CD4-positive, alpha-beta T cell treated with Interferon alpha-2 for 1 hour (primary cell): ENCODE measurements at places on chromosomes 4 and X.
A peak's percentile ranks its signal among the peaks of the same experiment; 100 is the strongest.

DNA sequence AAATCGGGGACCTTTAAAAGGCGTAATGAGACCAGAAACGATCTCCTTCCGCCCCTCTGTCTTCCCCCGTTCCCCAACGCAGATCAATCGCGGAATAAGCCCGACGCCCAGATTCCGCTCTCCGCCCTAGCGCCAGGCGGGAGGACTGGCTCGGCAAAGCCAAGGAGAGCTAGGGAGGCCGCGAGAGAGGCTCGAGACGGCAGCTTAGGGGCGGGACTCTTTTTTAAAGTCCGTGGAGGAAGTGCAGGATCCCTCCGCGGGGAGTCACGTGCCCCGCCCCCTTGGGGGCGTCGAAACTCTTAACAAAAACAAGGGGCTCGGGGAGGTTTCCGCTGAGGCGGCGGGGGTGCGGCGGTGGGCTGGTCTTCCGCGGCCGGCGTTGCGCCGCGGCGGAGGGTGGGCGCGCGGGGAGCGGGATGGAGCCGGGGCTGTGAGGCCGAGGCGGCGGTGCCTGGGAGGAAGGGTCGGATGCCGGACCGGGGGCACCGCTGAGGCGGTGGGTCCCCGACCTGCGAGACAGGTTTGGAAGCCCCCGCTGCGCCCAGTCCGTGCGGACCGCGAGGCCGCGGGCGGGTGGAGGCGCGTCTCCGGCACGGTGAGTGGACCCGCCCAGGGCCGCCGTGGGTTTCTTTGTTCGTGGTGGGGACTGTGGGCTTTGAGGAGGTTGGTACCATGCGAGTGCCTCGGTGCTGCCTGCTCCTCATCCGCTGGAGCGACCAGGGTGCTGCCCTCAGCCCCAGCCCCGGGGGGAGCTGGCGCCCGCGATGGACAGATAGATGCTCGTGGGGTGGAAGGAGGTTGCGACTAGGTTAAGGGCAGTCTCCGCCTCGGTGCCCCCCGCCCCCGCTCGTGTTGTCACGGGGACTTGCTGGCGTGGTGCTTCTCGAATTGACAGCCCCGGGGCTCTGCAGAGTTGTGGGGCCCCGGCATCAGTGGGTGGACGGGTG lies at the start of gene CCNG2:
CCNG2 (plus strand) TSS at position 296 of the 947 bp plus-strand sequence. CDS start 1,326 bp downstream, outside the sequence.
- peak; percentile 83 for DNase-seq

DNA sequence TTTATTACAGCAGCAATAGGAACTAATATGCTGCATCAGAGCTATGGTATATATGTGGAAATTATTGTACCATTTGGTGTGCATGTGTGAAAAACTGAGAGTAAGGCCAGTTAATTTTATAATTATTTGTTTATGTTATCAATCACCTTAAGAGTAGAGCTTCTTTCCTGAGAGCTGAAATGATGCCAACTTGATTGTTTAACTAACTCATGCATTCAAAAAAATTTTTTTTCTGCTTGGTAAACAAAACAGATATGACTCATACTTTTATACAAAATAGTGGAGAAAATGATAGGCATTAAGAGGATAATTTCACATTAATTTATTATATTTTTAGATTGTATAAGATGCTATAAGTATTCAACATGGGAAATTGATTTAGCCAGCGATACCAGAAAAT lies 622.7 kb downstream of the RAPGEF2 start:
- no peak for DNase-seq

DNA sequence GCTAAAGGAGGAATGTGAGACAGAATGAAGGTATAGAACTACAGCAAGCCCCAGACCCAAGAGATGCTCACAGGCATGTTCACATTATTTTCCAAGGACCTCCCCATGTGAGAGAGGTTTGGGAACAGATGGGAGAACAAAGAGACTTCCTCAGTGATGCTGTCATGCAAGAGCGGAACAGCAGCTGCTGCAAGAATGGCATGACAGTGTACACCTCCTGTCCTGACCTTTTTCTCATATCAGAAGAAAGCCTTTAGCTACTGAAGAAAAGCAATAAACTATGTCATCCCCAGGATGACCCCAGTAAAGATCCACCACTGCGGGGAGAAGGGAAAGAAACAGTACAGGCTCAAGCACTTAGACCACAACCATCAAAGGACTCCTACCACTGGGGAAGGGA lies 7.2 kb downstream of the PRDM5 start:
- DNase-seq = no peak

DNA sequence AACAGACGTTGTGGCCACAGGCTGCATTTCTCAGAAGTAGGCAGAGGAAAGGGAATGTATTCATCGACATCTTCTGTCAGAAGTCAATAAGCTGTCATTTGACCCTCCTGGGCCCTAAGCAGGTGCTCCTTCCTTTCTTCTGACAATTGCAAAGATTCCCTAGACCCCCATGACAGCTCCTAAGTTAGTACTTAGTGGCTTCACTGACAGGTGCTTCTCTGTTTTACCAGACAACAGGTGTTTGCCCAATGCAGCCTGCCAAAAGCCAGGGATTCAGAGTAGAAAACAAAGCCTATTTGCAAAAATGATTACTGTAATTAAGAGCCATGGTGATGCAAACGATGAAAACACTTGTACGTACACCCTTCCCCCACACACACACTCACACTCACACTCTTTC lies 7.5 kb upstream of the FGF5 start:
- no peak for DNase-seq

GRCh38 chr4:62543002-62543401 lies 1342.9 kb downstream of the ADGRL3 start:
- DNase-seq = no peak

DNA sequence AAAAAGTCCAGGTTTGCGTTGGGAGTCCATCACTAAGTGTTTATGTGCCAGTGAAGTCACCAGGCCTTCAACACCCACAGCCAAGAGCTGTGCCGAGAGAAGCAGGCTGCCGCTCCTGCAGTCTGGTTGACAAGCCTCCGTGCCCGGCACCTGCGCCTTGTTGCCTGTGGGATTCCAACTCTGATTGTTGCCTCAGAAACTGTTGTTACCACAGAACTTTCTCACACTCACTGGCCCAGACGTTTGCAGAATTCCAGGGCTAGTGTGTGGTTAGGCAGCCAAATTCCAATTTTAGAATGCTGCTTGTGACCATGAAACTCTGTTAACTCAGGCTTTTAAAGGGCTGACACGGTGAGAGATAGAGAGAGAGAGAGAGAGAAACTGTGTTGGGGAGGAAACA lies 119.5 kb upstream of the LIMCH1 start:
- DNase-seq = no peak

- no peak for DNase-seq
Measured at GRCh38 chr4:139460565-139460964, 6.6 kb downstream of the RAB33B start.

DNA sequence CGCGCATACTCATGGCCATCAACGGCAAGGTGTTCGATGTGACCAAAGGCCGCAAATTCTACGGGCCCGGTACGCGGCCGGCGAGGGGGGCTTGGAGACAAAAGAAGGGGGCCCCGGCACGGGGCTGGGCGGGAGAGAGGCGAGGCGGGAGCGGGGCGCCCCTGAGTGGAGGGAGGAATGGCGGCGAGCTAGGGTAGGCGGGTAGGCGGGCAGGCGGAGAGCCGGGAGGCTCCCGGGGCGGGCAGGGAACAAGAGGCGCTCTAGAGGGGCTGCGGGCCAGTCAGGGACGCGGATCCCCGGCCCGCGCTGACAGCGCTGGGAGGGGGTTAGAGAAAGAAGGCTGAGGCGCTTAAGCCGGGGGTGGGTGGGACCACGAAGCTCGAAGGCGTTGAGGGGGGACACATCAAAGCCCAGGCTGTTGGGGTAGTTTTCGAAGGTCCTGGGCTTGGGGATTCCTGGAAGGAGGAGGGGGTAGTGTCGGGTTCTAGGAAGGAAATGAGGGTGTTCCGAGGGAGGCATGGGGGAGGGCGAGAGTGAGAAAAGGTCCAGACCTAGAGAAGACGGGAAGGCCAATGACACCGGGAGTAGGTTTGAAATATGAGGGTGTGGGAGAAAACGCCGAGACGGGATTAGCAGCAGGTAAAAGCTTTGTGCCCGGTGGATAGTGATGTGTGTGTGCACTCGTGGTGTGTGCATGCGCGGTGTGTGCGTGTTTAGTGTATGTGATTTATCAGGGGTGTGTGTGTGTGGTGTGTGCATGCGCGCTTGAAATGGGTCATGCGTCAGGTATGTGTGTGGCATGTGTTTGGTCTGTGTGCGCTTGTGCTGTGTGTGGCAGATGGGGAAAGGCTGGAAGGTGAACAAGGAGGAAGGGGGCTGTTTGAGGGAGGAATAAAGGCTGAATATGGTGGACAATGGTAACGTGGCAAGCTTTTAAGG lies 807 bp downstream of the PGRMC1 start:
- DNase-seq = no peak

DNA sequence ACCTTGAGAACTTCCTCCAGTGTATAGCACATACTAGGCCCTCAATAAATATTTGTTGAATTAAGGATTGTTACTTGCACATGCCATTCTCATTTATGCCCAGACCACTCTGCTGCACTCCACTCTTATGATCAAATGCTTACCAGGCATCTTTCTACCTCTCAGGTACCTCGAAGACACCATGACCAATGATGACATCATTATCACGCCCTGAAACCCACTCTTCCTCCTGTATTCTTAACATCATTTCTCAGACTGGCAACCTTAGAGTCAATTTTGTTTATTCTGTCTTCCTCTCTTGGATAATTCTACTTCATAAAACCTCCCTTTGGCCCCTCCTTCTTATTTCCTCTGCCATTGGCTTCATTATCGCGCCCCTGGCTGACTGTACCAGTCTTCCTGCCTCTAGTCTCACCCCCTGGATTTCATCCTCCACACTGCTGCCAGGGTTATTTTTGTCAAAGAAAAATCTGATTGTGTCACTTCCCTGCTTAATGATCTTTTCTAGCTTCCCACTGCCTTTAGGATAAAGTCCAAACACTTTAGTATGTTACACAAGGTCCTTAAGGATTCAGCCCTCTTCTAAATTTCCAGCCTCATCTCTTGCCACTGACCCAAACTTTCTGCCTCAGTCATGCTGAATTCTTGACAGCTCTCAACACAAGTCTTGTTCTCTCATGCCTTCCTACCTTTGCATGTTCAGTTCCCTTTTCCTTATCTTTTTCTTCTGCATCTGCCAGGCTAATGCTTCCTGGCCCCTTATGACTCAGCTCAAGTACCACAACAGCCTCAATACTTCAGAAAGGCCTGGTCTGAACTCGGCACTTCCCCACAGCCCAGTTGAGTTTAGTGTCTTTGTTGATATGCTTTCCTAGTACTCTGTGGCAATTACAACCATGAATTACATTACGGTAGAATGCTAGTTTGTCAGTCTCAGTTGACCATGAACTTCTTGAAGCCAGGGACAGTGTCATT lies 45.8 kb downstream of the HDAC8 start:
- DNase-seq = no peak

DNA sequence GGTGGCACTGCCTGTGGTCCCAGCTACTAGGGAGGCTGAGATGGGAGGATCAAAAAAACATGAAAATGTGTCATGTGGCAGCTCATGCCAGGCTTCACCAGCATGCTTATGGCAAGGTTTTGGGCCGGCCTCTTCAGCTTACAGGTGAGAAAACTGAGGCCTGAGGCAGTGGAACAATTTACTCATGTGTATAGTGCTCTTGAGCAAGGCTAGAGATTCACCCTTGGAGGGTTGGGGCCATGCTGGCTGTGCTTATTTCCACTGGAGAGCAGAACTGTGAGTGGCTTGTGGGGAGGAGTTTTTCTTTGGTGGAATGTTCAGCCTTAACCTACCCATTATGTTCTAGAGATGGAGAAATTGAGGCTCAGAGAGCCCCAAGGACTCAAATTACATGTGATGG lies 31.8 kb downstream of the NSD2 start:
- DNase-seq = no peak

GRCh38 chr4:20044502-20044911 lies 207.2 kb upstream of the SLIT2 start:
- DNase-seq = no peak

- DNase-seq = no peak
Measured at GRCh38 chr4:143282211-143282707, 54.4 kb upstream of the GAB1 start.

DNA sequence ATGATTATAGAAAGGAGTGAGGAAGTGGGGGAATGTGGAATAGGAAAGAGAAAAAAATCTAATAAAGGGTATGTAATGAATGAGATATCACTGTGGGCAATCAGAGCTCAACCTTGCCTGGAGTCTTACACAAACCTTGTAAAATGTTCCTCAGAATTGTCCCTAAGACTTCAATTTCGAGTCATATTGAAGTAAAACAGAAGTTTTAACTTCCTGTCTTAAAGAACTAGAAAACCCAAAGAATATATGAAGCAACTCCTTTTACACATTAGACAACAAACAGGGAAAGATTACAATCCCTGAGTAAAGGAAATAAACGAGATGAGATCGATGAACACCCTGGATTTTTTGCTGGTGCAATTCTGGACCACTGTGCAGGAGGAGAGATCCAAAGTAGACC lies 18.0 kb downstream of the CXCL2 start:
- no peak for DNase-seq

DNA sequence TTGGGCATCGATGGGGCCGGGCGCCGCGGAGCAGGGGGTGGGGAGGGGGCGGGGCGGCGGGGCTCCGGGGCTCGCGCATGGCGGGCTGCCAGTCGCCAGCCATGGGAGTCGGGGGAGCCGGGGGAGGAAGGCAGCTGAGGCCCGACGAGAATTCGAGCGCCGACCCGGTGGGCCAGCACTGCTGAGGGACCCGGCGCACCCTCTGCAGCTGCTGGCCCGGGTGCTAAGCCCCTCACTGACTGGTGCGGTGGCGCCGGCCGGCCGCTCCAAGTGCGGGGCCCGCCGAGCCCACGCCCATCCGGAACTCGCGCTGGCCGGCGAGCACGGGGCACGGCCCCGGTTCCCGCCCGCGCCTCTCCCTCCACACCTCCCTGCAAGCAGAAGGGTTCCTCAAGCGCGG lies 49.4 kb downstream of the GSX2 start:
- DNase-seq = no peak

- DNase-seq = no peak
Measured at GRCh38 chr4:163556177-163556576, 61.7 kb downstream of the TMA16 start.

GRCh38 chr4:184265546-184266351 lies 48.1 kb upstream of the ENPP6 start:
- DNase-seq = no peak

DNA sequence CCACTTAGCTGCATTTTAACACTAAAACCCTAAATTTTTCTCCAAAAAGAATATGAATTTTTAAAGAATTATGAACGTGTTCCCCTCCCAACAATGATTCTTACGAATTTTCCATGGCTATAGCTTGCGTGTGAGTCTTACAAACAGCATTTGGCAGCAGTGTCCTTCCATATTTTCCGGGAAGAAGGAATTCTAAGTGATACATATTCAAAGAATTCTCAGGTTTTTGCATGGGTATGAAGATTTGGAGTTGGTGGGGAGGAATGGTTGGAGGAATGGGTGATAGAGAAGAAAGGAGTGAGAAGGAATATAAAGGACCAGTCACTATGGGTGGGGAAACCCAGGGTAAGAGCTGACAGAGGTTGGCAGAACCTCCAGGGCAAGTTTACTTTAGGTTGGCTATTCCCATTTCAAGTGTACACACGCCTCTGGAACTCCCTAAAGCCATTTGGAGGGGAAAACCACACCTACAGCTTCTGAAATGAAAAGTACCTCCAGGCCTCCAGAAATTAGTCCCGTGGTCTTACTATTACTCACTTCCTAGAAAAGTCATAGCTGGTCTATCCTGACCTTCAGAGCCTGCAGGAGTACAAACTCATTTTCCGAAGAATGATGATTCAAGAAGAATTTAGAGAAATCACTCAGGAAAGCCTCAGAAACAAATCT lies 420.8 kb upstream of the DIPK2B start:
- DNase-seq = no peak

GRCh38 chrX:26032111-26032912 lies 105.8 kb upstream of the MAGEB18 start:
- no peak for DNase-seq
